ENCODE measurements at places on chromosomes 4 and X. TPM values are rescaled to one million over a fixed set of nuclear protein-coding genes. Genes with fewer than 3 reads are reported as not detected.
A peak's percentile ranks its signal among the peaks of the same experiment; 100 is the strongest.

GRCh38 chr4:181659876-181660275 lies 583.3 kb upstream of the TENM3 start:
- no peak for DNase-seq

- peak; percentile 74 for DNase-seq
Observed at GRCh38 chrX:2848871-2849301, 20.2 kb downstream of the GYG2 start.

GRCh38 chr4:125388613-125389012 lies 73.9 kb downstream of the FAT4 start:
- DNase-seq: peak; percentile 39

DNA sequence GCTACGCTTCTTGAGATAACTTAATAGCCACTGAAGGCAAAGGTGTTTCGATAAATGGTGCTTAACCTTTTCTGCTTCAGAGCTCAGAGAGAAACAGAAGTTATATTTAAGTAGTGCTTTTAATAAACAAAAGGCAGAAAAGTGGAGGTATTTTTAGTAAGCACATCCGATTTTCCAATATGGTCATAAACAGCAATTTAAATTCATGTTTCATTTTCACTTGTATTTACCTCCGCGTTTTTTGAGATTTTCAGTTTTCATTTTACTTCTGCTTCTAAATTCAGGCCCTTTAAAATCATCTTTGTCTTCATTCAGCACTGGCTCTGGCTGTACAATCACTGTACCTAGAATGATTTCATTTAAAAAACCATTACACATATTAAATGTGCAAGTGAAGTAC lies 92.4 kb downstream of the ATRX start:
- no peak for DNase-seq

- no peak for DNase-seq
Observed at GRCh38 chrX:65769564-65770292, 102.3 kb downstream of the MSN start.

GRCh38 chr4:184863916-184864315 lies 38.1 kb upstream of the ACSL1 start:
- DNase-seq: no peak

GRCh38 chr4:29852537-29852936 lies 867.6 kb upstream of the PCDH7 start:
- no peak for DNase-seq

DNA sequence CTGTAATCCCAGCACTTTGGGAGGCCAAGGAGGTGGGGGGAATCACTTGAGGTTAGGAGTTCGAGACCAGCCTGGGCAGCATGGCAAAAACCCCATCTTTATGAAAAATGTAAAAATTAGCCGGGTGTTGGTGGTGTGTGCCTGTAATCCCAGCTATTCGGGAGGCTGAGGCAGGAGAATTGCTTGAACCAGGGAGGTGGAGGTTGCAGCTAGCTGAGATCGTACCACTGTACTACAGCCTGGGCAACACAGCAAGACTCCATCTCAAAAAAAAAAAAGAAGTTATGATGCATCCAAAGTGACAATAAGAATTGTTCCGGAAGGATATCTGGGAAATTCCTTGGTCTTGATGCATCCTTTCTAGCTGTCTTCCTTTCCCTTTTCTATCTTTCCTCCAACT lies 7.3 kb downstream of the NOCT start:
- DNase-seq: no peak

GRCh38 chrX:102950908-102951866 lies 14.1 kb downstream of the RAB40AL start:
- DNase-seq: peak; percentile 63

DNA sequence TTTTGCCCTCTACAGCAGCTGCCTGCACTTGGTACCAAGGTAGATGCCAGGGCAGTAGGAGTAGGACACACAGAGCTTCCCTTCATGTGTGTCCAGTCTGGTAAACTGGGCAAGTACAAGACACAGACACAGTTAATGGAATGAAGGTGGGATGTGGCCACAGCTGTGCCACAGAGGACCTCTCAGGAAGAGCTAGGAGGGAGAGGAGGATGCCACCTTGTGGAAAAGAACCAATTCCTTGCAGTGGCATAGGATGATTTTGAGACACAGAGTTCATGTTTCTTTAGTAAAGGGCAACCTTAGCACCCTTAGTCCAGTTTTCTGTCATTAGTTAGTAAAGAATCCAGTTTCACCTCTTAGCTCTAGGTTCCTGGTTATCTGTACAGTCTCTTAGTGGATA lies 36.3 kb upstream of the TBC1D14 start:
- peak; percentile 37 for DNase-seq

- DNase-seq: peak; percentile 30
Observed at GRCh38 chrX:39609941-39610340, 487.8 kb downstream of the BCOR start.

GRCh38 chr4:41058426-41058825 lies 155.9 kb downstream of the APBB2 start:
- DNase-seq: peak; percentile 82

- peak; percentile 89 for DNase-seq
Observed at GRCh38 chr4:44726038-44726871, at the start of gene GNPDA2. GNPDA2 (minus strand) TSS chr4:44726556; CDS start chr4:44722207, 4,349 bp downstream.

GRCh38 chrX:87728459-87728858 lies 210.9 kb downstream of the KLHL4 start:
- DNase-seq: peak; percentile 6

DNA sequence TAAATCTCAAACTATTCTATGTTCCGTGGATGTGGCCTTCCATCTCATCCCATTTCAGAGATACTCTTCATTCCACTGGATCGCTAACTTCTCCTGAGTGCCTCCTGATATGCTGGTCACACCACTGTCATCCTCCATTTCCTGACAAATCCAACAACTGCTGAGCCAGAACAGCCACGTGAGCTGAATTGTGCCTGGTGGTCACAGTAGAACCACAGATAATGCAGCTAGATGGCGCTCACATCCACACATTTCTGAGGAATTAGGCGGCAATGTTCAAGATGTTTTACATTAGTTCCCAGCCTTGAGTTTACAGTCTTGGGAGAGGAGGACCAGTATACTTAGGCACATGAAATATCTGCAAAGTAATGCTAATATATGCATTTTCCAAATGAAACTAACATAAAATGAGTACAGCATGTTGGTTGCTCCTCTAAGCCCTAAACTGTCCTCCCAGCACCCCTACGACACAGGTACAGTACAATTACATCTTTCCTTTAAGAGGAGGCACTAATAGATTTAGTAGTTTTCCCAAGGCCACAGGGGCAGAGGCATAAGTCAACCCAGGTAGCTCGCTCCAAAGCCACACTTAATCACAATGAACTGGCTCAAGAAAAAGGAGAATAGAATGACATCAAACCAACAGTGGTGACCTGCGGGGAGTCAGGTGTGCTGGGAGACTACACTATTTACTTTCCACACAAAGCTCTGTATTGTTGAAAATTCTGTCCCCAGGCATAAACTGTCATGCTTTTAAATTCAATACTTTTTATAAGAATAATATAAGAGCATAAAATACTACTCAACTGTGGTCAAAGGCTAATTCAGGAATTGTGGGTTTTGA lies 134.2 kb downstream of the CHIC2 start:
- DNase-seq: peak; percentile 76

DNA sequence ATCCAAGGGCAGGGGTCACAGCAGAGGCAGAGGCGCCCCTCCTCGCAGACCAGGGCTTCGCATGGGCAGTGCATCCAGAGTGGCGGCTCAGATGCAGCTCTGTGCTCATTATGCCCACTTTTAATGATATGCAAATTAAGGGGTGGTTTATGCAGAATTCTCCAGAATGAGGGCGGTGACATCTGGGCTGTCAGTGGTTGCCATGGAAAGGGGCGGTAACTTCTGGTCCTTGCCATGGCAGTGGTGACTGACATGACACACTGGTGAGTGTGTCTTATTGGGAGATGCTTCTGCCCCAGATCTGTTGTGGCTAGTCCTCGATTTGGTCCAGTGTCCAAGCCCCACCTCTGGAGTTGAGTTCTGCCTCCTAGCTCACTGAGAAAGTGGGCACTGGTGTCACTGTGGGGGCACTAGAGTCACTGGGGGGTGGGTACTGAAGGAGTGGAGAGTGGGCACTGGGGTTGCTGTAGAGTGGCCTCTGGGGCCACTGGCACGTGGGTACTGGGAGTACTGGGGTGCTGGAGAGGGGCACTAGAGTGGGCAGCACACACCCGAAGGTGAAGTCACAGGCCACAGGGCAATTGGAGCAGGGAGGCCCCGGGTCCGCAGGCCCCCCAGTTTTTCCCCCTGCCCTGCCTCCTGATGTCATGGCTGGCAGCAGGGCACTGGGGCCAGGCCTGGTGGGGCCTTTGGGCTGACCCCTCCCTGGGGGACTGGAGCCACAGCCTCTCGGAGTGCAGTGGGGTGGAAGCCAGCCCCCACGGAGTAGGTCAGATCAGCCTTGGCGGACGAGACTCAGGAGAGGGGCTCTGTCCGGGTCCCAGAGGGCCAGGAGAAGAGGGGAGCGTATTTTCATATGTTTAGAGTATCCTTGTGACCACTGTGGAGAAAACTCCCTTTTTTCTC lies 98.6 kb upstream of the NKX1-1 start:
- peak; percentile 15 for DNase-seq

GRCh38 chr4:89353514-89353913 lies 45.9 kb upstream of the GPRIN3 start:
- DNase-seq: no peak

GRCh38 chrX:105323928-105324327 lies 103.4 kb upstream of the TEX13A start:
- DNase-seq: peak; percentile 4

- DNase-seq: peak; percentile 12
Observed at GRCh38 chrX:46477435-46477834, 67.8 kb downstream of the ZNF674 start.

- DNase-seq: no peak
Observed at GRCh38 chrX:10199212-10199611, 42.4 kb downstream of the CLCN4 start.

DNA sequence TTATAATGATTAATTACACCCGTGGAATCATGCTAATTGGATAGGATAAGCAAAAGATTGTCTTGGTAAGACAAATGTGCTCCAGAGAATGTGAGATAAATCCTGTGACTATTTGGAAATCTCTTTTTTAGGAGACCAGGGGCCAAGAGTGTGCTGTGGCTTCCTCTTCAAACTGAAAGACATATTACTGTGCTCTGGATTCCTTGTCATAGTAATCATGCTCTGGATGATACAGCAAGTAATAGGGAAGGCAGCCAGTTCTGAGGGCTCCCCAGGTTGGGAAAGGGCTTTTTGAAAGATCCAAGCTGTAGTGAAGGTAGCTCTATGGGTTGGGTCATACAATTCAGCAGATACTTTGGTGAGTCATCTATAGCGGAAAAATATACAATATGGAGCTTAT lies 600.5 kb downstream of the PCDH18 start:
- no peak for DNase-seq

GRCh38 chr4:187724456-187724855 lies 271.1 kb upstream of the ZFP42 start:
- DNase-seq: no peak

GRCh38 chrX:39514801-39515200 lies 583.0 kb downstream of the BCOR start:
- DNase-seq: no peak

- no peak for DNase-seq
Observed at GRCh38 chr4:15423285-15423711, 4.5 kb upstream of the C1QTNF7 start.

MAP7D2 gene
- total RNA-seq: 0.74 TPM

KIAA1210 gene
- total RNA-seq: 0.02 TPM

RAI2 gene
- total RNA-seq: not detected

FAT4 gene
- total RNA-seq: 1.6 TPM

BST1 gene
- 3.0 TPM for total RNA-seq

WDR45 gene
- 45.2 TPM for total RNA-seq

HS6ST2 gene
- total RNA-seq: not detected

TREX2 gene
- 1.6 TPM for total RNA-seq

GAGE2A gene
- not detected for total RNA-seq

VCX3B gene
- total RNA-seq: 0.62 TPM

RNF175 gene
- not detected for total RNA-seq

All from M059J (cell line).